ENCODE measurements at places on chromosomes 2 and 18. TPM values are rescaled to one million over a fixed set of nuclear protein-coding genes. Genes with fewer than 3 reads are reported as not detected.

Gene RAB6D
- total RNA-seq = not detected

GRCh38 chr2:207224381-207224780, 58.6 kb upstream of the KLF7 start:
- DNase-seq = no peak

Gene PLEKHM3
- total RNA-seq = 12.4 TPM

GRCh38 chr18:52312346-52312745, 27.7 kb upstream of the DCC start:
- DNase-seq = no peak

DNA sequence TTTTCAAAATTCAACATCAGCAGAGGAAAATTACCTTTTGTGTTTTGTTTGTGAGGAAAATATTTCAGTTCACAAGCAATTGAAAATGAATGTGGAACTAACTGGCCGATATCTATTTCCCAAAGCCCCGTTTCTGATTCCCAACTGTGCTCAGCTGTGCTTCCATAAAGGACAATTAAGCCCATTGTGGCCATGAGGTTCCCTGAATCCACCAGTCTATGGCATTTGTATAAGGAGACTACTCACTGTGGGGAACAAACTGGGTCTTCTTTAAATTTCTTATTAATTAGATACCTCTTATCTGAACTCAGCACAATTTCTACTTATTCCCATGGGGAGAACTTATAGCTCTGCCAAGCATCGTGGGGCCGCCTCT, 31.4 kb upstream of the AGAP1 start:
- no peak for DNase-seq

- no peak for DNase-seq
Measured at GRCh38 chr2:156673981-156674380, 237.8 kb downstream of the GPD2 start.

Gene ITPRIPL1
- total RNA-seq = 1.9 TPM
